ENCODE measurements at places on chromosomes 13 and 19. TPM values are rescaled to one million over a fixed set of nuclear protein-coding genes. Genes with fewer than 3 reads are reported as not detected.
A peak's percentile ranks its signal among the peaks of the same experiment; 100 is the strongest.

GRCh38 chr13:50745542-50746115 lies 97.9 kb downstream of the DLEU7 start:
- H3K4me1 ChIP-seq, result no peaks in the 10 kb centered on the region
- no peak overlapping the region for H3K4me3 ChIP-seq
- H3K27me3 ChIP-seq, result no peaks in the 10 kb centered on the region
- H3K27ac ChIP-seq, result no peak overlapping the region

GRCh38 chr13:42272115-42272803 lies at the start of gene AKAP11:
Gene AKAP11 (plus strand): TSS chr13:42272152. CDS start chr13:42286349, 14,197 bp downstream.
- no peaks in the 10 kb centered on the region for H3K36me3 ChIP-seq
- peaks cover 2% of the 10 kb centered on the region for H3K4me1 ChIP-seq
- peak; percentile 61 for DNase-seq
- H3K27ac ChIP-seq, result peak within 1 kb of the TSS; percentile 89
- H3K4me3 ChIP-seq, result peak within 1 kb of the TSS; percentile 84
- H3K27me3 ChIP-seq, result no peaks in the 10 kb centered on the region

The NACC1 gene
- 18.7 TPM for total RNA-seq

The NALCN gene
- total RNA-seq, result 0.92 TPM

DNA sequence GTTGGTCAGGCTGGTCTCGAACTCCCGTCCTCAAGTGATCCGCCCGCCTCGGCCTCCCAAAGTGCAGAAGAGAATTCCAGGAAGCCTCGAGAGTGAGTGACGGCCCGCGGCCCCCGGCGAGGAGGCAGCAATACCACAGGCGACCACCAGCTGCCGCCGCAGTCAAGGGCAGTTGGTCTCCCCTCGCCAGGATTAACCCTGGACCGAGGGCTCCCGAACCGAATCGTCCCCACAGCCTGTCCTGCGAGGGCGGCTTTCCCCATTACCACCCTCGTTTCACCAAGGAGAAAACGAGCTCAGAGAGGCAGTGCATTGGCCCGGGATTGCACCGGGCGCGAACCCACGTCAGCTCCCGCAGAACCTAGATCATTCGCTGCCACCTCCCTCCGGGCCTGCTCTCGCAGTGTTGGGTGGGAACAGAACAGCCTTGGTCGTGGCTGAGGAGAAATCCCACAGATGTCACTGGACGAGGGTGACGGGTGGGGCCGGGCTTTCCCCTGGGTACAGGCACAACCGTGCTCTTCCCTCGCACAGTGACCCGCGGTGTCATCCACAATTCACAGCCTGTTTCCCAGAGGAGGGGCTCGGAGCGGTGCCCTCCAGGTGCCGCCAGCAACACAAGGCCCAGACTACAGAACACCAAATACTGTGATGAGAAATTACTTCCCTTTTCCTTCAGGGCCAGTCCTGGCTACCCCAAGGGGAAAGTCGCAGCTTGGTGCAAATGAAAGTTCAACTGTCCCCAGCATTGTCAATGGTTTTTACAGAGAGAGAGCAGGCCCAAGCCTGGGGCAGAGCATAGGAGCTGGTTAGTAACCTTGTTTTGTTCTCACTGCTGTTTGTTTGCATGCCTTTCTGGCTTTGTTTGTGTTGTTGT lies 24.8 kb downstream of the C2CD4C start:
- no peak overlapping the region for H3K27ac ChIP-seq
- no peak overlapping the region for H3K4me3 ChIP-seq
- H3K36me3 ChIP-seq, result no peaks in the 10 kb centered on the region
- H3K4me1 ChIP-seq, result no peaks in the 10 kb centered on the region
- peak; percentile 47 for DNase-seq

DNA sequence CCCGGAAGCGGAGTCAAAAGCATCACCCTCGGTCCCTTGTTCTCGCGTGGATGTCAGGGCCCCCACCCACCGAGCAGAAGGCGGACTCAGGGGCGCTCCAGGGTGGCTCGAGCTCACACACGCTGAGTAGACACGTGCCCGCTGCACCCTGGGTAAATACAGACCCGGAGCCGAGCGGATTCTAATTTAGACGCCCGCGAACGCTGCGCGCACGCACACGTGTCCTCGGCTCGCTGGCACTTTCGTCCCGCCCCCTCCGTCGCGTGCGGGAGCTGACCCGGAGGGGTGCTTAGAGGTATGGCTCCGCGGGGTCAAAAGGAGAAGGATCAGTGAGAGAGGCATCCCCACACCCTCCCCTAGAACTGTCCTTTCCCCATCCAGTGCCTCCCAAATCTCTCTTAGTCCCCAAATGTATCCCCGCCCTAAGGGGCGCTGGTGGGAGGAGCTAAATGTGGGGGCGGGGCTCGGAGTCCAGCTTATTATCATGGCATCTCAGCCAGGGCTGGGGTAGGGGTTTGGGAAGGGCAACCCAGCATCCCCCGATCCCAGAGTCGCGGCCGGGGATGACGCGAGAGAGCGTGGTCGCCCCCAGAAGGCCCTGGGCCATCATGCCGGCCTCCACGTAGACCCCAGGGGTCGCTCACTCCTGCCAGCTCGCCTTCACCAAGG lies 451 bp upstream of the ICAM5 start:
- peak overlapping the region; percentile 19 for H3K4me3 ChIP-seq
- peaks cover 52% of the 10 kb centered on the region for H3K4me1 ChIP-seq
- peaks cover 3% of the 10 kb centered on the region for H3K27me3 ChIP-seq

The SACS gene
- 5.1 TPM for total RNA-seq

GRCh38 chr19:39223703-39224279 lies 19.7 kb upstream of the SYCN start:
- no peaks in the 10 kb centered on the region for H3K27me3 ChIP-seq
- H3K4me1 ChIP-seq, result no peaks in the 10 kb centered on the region
- no peaks in the 10 kb centered on the region for H3K36me3 ChIP-seq

GRCh38 chr13:83151308-83151660 lies 731.0 kb downstream of the SLITRK1 start:
- H3K4me3 ChIP-seq, result no peak overlapping the region
- no peaks in the 10 kb centered on the region for H3K4me1 ChIP-seq
- no peaks in the 10 kb centered on the region for H3K36me3 ChIP-seq
- no peaks in the 10 kb centered on the region for H3K27me3 ChIP-seq
- DNase-seq, result no peak

- peak overlapping the region; percentile 46 for H3K27ac ChIP-seq
- no peaks in the 10 kb centered on the region for H3K27me3 ChIP-seq
- DNase-seq, result no peak
- peaks cover 2% of the 10 kb centered on the region for H3K36me3 ChIP-seq
- H3K4me1 ChIP-seq, result no peaks in the 10 kb centered on the region
- H3K4me3 ChIP-seq, result no peak overlapping the region
Measured at GRCh38 chr19:5130371-5131030, 161.6 kb downstream of the KDM4B start.

GRCh38 chr13:79423801-79424642 lies 18.0 kb upstream of the RBM26 start:
- H3K4me1 ChIP-seq, result no peaks in the 10 kb centered on the region
- no peaks in the 10 kb centered on the region for H3K36me3 ChIP-seq
- H3K27ac ChIP-seq, result no peak overlapping the region

The CLEC17A gene
- not detected for total RNA-seq

DNA sequence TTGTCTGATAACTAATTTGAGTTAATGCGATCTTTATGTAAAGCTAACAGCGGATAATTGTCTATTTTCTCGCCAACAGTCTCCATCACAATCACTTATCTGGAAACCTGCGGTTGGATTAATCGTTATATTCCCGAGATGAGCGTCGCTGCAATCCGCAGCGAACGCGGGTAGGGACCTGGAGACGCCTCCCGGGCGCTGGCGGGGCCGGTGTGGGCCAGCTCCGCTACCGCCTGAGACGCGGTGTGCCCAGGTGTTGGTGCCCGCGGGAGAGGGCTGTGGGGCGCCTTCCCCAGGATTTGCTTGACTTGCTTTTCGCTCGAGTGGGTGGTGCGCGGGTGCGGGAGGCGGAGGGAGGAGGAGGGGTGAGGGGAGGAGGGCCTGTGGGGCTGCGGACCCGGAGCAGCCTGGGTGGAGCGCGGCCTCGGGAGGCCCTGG lies 38.3 kb downstream of the SOX1 start:
- H3K36me3 ChIP-seq, result no peaks in the 10 kb centered on the region
- peaks cover 7% of the 10 kb centered on the region for H3K27me3 ChIP-seq
- peaks cover 11% of the 10 kb centered on the region for H3K4me1 ChIP-seq
- H3K27ac ChIP-seq, result no peak overlapping the region
- DNase-seq, result no peak

GRCh38 chr13:41631296-41631965 lies 174.1 kb downstream of the RGCC start:
- H3K27me3 ChIP-seq, result no peaks in the 10 kb centered on the region
- no peak for DNase-seq
- no peak overlapping the region for H3K27ac ChIP-seq
- no peak overlapping the region for H3K4me3 ChIP-seq

DNA sequence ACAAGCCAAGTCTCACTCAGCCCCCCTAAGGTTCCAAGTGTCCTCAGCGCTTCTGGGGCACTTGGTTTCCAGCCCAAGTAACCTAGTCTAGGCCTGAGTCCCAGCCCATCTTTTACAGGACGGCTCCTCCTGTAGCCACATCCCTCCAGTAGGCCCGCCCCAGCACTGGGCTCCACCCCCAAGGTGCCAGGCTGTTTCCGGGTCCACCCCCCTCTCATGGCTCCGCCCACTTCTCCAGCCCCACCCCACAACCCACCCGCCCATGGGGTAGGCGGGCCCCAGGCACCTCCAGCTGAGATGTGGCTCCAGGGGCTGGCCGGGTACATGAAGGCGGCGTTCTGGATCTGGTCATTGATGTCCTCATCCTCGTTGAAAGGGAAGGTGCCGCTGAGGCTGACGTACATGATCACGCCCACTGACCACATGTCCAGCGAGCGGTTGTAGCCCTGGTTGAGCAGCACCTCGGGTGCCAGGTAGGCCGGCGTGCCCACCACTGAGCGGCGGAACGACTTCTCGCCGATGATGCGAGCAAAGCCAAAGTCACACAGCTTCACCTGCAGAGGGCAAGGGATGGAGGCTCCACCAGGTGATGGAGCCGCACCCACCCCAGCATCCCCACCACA lies 17.2 kb upstream of the DACT3 start:
- H3K36me3 ChIP-seq, result peaks cover 54% of the 10 kb centered on the region
- no peak overlapping the region for H3K27ac ChIP-seq
- H3K27me3 ChIP-seq, result no peaks in the 10 kb centered on the region
- H3K4me1 ChIP-seq, result no peaks in the 10 kb centered on the region
- DNase-seq, result peak; percentile 61

- no peak for DNase-seq
- peaks cover 33% of the 10 kb centered on the region for H3K4me1 ChIP-seq
- H3K4me3 ChIP-seq, result peak overlapping the region; percentile 73
Measured at GRCh38 chr19:34171539-34171876, 796 bp upstream of the LSM14A start.

DNA sequence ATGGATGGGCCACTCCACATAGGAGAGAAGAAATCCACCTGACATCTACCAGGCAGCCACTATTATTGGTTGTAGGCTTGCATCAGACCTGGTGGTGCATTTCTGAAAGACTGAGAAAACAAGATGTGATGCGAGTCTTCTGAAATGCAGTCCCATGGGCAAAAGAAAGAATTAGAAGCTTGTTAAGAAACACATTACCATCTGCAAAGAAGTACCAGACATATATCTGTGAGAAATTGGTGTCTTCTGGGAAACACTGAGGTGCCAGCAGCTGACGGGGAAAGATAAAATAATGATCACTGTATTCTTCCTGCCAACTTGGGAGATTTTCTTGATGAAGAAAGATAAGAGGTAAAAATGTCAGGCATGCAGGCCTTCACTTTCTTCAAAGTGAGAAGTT lies 14.4 kb downstream of the AMER2 start:
- H3K36me3 ChIP-seq, result no peaks in the 10 kb centered on the region
- DNase-seq, result no peak
- no peak overlapping the region for H3K4me3 ChIP-seq

DNA sequence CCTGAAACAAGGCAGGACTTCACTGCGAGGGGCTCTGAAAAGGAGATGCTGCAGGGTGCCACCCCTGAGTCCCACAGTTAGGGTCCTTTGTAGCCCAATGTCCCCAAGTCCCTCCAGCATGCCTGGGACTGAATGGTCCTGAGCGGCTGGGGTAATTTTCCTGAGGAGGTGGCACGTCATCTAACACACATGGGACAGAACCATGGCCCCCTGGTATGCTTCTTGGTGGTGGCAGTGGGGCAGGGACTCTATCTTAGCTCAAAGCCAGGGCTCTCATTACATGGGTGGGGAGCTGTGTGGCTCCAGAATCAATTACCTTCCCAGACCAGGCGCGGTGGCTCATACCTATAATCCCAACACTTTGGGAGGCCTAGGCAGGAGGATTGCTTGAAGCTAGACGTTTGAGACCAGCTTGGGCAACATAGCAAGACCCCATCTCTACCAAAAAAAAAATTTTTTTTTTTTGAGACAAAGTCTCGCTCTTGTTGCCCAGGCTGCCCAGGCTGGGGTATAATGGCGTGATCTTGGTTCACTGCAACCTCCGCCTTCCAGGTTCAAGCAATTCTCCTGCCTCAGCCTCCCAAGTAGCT lies 7.9 kb upstream of the SLC7A9 start:
- no peaks in the 10 kb centered on the region for H3K27me3 ChIP-seq
- H3K4me3 ChIP-seq, result no peak overlapping the region
- no peaks in the 10 kb centered on the region for H3K4me1 ChIP-seq
- H3K36me3 ChIP-seq, result no peaks in the 10 kb centered on the region
- H3K27ac ChIP-seq, result no peak overlapping the region

DNA sequence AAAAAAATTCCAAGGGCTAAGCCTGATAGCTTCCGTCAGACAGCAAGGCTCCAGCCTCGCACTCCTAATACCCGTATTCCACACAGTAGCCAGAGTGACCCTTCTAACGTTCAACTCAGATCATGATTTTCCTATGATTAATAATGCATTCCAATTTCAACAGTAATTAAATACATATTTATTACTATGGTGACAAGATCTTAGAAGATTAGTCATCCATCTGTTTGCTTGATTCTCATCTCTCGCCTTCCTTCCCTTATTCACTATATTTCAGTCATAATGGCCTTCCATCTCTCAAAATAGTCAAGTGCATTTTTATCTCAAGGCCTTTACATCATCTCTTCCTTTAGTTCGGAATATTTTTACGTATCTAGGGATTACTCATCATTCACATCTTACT lies 621.2 kb upstream of the SPRY2 start:
- no peaks in the 10 kb centered on the region for H3K4me1 ChIP-seq
- no peak overlapping the region for H3K4me3 ChIP-seq
- H3K27ac ChIP-seq, result no peak overlapping the region
- no peaks in the 10 kb centered on the region for H3K27me3 ChIP-seq

DNA sequence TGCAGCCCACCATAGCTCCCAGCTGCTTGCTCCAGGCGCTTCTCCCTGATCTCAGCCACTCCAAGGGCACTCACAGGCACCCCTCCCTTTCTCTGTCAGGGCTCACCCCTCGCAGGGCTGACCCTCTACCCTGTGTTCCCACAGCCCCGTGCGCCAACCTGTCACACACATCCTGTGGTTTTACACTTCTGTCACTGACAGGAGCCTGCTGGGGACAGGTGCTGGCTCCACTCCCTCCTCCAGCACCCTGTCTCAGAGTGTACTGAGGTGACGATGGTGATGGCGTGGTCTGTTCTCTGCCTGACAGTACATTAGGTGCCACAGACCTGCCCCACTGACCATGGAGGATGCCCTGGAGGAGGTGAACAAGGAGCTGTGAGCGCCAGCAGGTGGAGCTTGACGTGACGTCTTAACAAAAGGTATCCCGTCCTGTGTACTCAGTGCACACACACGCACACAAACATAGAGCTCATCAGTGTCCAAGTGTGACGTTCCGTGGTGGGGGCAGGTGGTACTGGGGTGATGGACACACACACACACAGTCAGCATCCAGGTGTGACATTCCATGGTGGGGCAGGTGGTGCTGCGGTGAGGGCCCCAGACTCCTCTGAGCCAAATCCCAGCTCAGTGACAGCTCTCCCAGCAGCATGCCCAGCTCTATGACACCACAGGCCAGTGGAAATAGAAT lies 20.9 kb downstream of the C19orf44 start:
- H3K36me3 ChIP-seq, result peaks cover 31% of the 10 kb centered on the region
- no peak for DNase-seq
- H3K4me1 ChIP-seq, result peaks cover 4% of the 10 kb centered on the region
- no peak overlapping the region for H3K4me3 ChIP-seq

The TUBA3C gene
- total RNA-seq, result not detected

The ZNF850 gene
- total RNA-seq, result 3.2 TPM
